ENCODE measurements at places on chromosomes 7 and 10.

- DNase-seq: no peak
Observed at GRCh38 chr10:5013385-5013784, 9.7 kb upstream of the AKR1C2 start.

DNA sequence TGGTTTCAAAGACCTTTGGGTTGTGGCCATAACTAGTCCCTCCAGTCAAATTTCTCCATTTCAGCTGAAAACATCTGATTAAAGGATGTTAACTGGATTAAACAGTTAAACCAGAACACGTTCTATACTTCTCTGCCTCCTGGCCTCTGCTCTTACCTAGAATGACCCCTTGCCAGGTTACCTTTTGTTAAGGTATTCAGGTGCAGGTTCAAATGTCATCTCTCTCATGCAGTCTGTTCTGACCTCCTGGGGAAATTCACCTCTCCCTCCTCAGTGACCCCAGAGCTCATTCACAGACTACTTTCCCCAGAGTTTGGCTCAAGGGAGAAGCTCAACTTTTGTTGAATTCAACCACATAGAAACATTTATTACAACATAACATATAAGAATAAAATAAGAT, 67.8 kb downstream of the RELN start:
- DNase-seq: no peak

DNA sequence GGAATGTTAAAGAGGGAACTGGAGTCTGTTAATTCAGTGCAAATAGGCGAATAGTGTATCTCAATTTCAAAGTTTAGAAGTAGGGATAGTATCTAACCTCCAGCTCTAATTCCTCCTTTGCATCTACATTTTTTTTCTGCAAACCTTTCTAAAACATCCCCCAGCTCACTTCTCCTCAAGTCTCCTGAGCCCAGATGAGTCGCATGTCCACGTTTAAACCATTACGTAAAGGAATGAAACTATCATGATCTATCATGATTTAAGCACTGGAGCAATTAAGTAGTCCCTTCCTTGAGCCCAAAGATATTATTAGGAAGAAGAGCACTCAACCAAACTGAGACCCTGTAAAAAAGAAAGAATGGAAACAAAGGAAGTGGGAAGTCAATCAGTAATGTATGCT, 29.9 kb downstream of the GPR22 start:
- no peak for DNase-seq

DNA sequence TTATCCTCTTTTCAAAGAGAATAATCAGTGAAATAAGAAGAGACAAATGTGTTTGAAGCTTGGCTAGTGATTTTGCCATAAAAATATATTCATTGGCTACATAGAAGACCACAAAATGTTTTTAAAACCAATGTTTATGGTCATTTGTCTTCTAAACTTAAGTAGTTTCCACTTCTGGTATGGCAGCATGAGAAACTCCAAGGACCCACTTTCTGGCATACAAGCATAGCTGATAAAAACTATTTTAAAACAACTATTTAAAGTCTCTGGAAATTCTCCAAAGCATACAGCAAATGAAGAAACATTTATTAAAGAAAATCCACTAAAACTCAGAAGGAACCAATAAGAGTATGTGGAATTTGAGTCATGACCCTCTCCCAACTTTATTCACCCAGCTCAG, 89.2 kb upstream of the TOMM7 start:
- DNase-seq: no peak

GRCh38 chr7:105806592-105807447, 69.6 kb downstream of the ATXN7L1 start:
- DNase-seq: no peak

DNA sequence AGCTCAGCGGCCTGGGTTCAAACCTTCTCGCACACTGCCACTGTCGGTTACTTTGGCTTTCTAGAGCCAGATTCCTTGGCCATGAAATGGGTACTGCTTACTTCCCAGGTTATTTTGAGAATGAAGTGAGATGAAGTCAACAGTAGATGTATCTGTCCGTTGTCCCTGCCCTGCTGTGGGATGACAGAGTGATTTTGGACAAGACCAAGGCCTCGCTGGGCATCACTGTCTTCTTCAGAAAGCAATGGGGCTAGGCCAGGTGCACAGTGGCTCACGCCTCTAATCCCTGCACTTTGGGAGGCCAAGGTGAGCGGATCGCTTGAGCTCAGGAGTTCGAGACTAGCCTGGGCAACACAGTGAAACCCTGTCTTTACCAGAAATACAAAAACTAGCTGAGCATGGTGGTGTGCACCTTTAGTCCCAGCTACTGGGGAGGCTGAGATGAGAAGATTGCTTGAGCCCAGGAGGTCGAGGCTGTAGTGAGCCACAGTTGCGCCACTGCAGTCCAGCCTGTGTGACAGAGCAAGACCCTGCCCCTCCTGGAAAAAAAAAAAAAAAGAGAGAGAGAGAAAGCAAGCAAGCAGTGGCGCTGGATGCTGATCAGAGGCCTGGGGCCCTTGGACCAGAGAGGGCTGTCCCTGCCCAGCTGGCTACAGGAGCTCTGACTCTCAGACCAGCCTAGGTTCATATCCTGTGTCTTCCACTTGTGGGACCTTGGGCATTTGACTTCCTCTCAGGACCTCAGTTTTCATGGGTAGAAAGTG, 25.8 kb downstream of the ZMIZ1 start:
- DNase-seq: no peak

GRCh38 chr10:14563076-14563336, 211.7 kb downstream of the FAM107B start:
- no peak for DNase-seq

GRCh38 chr7:23802720-23803397, 92.8 kb downstream of the STK31 start:
- no peak for DNase-seq

GRCh38 chr10:22317076-22317370, 835 bp downstream of the COMMD3 start:
- no peak for DNase-seq

GRCh38 chr10:86658751-86659150, 4.4 kb downstream of the OPN4 start:
- DNase-seq: no peak

DNA sequence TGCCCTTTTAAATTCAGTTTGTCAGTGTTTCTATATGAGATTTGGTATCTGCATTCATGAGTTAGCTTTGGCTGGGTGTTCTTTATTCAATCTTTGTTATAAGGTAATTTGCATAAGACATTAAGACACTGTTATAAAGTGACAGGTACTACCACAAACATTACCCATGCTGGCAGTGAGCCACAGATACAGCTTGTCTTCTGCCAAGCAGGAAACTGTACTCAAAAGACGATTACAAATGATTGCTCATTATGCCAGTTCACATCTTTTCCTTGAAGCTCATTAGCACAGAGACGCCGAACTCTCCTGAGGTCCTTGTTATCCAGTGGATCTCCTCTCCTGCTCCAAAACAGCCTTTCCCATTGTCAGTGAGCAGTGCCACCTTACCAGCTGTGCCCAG, 30.4 kb downstream of the AMPH start:
- no peak for DNase-seq

Data from muscle of arm (tissue), 14 donors.